ENCODE measurements at places on chromosomes 3 and 15.

GRCh38 chr3:196631682-196632045 is 7.8 kb upstream of the NRROS start:
- no peak for DNase-seq

GRCh38 chr3:16142350-16143025 is 32.0 kb upstream of the GALNT15 start:
- no peak for DNase-seq

- DNase-seq = no peak
These were observed 49.4 kb upstream of the ATP2B2 start for GRCh38 chr3:10554746-10555145.

DNA sequence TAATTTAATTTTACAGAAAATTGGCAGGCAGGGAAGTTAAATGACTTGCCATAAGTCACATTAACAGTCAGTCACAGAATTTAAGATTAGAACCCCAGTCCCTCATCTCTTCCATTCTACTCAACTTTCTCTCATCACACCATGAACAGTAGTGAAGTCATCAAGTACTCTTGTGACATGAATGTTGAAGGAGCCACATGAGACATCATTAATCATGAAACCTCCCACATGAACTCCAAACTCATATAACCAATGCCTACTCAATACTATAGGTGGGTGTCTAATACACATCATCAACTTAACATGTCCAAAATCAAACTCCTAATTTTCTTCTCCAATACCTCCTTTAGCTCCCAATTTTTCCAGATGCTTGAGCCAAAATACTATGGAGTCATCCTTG is 19.5 kb downstream of the PHC3 start:
- DNase-seq = no peak

DNA sequence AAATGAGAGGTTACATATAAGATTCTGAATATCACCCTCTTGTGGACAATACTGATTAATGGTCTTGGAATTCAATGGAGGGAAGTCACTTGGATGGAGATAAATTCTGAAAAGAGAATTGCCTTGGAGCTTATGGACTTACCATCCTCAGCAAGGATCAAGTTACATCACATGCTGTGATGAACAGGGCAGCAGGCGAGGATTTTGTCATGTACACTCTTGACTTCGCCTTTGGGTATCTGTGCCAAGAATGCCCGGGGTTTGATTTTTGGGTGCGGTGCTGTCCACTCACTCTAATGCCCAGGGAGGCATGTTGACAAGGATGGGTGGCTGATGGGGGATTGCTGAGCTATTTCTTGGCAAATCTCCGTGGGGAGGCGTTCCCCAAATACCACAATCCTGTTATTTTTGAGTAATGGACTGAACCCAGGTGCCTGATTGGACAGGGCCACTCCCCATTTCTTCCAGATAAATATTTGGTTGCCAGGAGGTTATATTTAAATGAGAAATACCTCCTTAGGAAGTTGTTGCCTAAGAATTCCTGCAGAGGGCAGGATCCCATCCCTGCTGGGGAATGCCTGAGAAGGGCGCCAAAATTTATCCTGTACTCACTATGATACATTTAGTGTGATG is 96.3 kb downstream of the TPRG1 start:
- no peak for DNase-seq

DNA sequence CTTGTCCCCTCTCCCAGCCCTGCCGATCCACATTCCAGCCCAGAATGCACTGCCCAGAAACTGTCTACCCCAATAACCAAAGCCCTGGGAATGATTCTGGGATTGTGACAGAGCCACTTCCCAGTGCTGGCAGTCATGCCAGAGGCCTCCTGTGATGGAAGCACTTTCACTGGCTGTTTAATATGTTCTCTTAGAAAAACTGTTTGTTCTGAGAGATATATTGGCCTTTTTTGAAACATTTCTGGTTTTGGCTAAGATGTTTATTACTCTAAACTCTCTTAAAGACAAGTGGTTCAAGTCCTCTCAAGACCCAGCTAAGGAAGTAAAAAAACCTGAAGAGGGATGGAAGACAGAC is 74.0 kb upstream of the HACD2 start:
- DNase-seq = no peak

DNA sequence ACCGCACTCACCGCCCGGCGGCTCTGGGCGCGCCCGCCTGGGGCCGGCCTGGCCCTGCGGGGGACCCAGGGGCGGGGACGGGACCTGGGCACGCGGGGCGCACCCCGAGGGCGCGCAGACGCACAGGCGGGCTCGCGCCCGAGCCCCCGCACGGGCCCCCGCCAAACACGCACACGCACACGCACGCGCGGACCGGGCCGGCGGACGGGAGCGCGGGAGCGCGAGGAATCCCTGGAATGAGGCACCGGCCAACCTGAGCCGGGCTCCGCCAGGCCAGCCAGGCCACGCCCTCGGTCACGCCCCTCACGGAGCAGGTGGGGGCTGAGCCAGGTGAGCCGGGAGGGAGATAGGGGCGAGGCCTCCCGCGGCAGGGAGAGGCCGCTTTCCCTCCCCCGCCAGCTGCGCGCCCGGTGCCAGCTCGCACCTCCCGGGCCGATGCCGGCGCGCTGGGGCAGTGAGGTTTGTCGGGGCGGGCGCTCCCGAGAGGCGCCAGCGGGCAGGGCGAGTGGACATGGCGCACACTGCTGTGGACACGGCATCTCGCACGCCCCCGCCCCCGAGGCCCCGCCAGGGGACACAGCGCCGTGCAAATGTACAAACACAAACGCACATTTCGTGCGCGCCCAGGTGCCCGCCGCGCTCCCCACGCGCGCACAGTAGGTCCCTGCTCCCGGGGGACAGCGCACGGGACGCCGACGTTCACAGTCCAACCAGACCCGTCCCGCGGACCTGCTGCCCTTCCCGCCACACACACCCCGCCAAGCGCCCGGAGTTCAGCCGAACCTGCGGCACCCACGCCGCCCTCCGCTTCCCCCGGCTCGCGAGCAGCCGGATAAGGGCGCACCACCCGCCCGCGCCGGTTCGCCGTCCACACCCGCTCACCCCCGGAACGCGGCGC is 75.9 kb upstream of the VGLL4 start:
- DNase-seq = peak; percentile 64

DNA sequence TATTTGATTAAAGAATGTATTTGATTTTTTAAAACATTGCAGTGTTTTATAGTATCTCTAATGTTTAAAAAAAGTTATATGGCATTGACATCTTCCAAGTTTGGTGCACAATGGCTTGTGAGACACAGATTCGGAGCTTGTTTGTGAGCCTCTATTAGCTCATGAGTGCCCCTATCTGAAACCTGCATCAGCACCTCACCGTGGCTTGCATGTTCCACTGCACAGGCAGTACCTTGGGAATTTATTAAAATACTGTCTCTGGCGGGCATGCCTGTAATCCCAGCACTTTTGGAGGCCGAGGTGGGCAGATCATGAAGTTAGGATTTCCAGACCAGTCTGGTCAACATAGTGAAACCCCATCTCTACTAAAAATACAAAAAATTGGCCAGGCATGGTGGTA is 6.8 kb upstream of the RTP2 start:
- no peak for DNase-seq

DNA sequence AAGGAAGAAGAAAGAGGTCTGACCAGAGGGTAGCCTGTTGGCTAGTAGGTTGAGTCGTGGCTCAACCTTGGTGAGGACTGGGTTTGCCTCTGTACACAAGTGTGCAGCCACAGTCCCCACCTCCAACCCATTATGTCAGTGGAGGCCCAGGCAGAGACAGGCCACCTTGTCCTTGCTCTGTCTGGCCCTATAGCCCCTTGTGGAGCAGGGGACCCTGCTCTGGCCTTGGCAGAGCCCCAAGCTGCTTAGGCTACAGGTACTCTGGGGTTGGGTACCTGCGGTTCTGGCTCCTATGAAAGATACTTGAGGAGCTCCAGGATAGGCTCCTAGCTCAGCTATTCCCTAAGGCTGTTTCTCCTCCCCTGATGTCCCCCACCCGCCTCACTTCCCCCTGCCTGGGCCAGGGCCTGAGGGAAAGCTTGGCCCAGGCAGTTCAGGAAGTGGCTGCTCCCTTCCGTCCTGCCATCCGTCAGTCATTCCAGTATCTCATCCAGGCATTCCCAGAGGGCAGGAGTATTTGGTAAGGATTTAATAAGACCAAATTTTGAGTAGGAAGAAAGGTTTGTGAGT is 44.0 kb downstream of the FGD5 start:
- no peak for DNase-seq

DNA sequence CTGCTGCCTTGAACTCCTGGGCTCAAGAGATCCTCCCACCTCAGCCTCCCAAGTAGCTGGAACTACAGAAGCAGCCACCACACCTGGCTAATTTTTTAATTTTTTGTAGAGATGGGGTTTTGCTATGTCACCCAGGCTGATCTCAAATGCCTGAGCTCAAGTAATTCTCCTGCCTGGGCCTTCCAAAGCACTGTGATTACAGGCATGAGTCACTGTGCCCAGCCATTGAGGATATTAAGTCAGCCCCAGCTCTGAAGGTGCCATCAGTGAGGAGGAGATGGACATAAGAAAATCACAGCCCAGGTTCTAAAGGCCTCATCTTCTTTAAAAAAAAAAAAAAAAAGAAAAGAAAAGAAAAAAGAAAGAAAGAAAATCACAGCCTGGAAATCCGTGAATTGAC is 26.6 kb upstream of the PSTPIP1 start:
- no peak for DNase-seq
